ENCODE measurements at places on chromosomes 5 and 9.

DNA sequence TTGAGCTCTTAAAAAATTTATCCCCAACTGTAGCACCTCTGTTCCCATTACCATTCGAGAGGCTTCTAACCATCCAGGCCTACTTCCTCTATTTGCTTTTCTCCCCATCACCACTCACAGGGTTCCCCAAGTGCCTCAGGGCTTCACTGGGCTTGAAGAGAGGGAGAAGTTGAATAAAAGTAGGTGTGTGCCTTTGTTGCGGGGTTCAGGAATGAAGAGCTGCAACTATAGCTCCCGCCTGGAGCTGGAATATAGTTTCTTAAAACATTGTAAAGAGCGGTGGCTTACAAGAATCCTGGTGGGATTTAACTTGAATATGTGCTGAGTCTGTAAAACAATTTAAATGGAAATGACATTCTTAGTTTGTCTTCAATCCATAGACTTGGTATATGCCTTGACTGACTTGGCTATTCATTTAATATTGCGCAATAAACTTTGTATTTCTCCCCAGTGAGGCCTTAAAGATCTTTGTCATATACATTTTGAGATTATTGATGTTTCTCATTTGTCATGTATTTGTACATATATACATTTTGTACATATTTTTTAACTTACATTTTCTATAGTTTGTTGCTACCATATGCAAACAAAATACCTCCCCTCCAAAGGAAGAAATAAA lies 7.2 kb downstream of the ENTREP1 start:
- no peak for DNase-seq

DNA sequence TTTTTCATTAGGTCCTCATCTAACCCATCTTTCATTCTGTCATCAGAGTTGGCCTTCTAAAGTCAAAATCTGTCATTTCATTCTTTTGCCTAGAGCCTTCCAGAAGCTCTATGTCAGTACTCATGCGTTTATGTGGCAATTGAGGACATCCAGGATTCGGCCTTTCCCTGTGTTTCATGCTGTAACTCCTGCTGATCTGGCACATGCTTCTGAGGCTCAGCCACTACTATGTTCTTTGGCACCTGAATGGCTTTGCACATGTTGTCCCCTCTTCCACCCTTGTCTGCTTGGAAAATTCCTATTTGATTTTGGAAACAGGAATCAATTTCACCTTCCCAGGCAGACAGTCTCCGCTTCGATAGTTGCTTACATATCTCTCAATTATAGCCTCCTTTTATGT lies 84.9 kb downstream of the GDNF start:
- no peak for DNase-seq

GRCh38 chr5:1488882-1489680 lies 34.7 kb downstream of the LPCAT1 start:
- DNase-seq: no peak

- DNase-seq: no peak
Measured at GRCh38 chr5:39518516-39518915, 93.7 kb upstream of the DAB2 start.

- no peak for DNase-seq
Measured at GRCh38 chr5:127505905-127506304, 11.5 kb upstream of the PRRC1 start.

DNA sequence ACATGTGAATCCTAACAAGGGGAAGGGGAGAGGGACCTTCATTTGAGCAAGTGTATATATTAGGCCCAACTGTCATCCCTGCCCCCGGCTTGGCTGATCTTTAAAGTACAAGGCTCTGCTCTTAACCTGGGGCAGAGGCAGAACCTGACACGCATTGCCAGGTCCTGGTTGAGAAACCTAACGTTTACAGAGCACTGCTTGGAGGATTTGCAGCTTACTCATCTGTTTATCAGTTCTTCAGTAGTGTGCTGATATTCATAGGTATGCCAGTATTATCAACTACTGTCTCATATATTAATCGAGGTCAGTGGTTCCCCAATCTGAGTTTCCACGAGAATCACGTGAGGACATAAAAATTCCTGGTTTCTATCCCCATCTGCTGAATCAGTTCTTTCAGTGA lies 50.4 kb downstream of the ACO1 start:
- no peak for DNase-seq

DNA sequence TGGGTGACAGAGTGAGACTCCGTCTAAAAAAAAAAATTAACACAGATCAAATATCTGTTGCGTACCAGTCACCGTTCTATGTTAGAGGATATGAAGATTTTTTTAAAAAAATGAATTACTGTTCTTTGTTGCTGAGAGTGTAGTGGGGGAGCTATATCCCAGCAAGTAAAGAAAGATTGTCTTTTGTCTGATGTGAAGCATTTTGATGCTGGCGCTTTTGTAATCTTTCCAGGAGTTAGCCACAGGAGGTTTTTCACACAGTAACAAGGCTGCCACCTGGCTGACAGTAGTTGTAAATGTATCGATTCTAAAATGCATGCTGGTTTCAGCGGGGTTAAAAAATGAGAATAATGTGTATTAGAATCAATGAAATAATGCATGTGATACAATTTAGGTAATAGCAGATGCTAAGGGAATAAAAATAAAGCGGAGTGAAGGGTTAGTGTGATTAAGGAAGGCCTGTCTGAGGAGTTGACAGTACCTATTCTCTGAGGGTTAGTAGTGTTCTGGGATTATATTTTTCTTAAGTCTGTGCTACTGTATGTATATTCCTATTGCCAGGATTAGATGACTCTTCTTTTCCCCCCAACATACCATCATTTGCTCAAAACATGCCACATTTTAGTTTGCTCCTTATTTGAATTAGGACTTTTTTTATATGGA lies 3.4 kb downstream of the LMNB1 start:
- peak; percentile 28 for DNase-seq

- no peak for DNase-seq
Measured at GRCh38 chr9:99199938-99200539, 21.7 kb downstream of the ALG2 start.

GRCh38 chr5:163916861-163917260 lies 411.4 kb downstream of the MAT2B start:
- no peak for DNase-seq

DNA sequence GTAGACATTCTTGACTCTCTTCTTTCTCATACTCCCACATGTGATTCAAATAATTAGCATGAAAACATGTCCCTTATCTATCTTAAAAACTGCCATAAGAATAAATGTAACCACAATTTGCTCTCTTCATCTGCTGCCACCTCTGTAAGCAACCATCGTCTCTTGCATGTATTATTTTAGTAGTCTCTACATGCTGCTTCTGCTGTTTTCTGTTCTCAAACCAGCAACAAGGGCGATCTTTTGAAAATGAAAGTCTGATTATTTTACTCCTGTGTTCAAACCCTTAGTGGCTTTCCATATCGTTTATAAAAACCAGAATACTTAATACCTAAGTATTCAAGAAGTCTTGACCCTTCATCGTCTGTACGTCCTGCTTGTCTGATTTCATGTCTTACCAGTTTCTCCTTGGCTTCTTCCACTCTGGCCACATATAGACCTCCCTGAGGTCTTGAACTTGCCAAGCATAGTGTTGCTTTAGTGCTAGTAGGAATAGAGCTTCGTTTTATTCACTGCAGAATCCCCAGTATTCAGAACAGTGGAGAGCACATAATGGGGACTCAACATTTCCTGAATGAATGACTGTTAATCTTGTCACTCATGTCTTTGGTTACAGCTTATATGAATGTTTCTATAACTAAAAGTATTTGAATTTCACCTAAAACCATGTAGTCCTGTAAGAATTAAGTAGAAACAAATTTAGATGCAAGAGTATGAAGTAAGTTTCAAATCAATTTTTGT lies 10.6 kb downstream of the CDC42SE2 start:
- DNase-seq: no peak

DNA sequence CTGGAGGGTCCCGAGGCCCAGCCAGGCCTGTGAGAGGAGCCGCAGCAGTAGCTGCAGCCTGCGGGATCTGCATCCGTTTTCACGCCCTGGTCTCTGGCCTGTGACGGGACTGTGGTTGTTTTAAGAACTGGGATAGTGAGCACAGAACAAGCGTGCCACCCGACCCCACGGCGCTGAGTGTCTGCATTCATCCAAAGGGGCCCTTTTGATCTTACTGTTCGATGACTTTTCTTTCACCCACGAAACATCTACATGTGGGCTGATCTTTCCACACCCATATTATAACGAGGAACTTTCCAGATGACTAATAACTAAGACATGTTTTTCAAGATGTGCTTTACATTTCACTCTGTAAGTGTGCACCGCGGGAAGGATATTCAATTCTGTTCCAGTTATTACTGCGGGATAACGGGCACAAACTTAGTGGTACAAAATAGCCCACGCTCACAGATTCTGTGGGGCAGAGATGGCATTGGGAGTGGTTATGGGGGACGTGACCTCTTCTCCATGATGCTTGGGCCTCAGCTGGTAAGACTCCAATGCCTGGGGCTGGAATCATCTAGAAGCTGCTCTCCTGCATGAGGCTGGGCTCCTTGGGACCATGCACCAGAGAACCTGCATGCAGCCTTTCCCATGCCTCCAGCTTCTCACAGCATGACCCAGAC lies 165.0 kb downstream of the SYK start:
- DNase-seq: no peak

DNA sequence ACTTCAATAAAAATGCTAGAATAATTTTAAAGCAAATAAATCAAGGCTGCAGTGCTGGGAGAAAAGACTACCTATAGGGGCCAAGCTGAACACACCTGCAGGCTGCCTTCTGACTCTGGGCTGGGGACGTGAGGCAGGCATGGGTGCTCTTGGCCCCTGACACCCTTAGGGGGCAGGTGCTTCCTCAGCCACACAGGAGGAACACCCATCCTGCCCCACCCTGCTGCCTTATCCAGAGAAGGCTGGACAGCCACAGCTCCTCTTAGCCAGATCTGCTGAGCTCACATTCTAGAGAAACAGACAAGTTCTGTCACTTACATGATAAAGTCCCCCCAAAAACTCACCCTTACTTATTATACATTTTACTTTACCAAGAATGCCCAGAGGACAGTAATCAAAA lies 6.6 kb upstream of the LMX1B start:
- DNase-seq: no peak

- DNase-seq: no peak
Measured at GRCh38 chr5:4228708-4229107, 633.1 kb downstream of the IRX1 start.

GRCh38 chr9:106019702-106020101 lies 325.4 kb downstream of the TMEM38B start:
- no peak for DNase-seq

DNA sequence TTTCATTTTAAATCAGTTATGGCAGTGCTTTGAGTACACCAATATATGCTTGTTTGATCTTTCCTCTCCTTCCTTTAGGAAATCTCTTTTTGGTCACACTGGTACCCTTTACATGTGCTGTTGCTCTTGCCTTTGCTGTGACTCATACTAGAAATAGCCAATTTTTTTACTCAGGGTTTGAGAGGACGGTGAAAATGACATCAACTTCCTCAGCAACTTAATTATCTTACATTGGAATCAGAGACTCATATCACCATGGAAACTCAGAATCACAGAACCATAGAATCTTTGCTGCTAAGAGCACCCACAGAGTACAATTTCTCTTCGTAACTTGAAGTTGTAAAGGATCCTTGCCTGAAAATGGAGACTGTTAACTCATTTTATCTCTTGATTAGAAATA lies 13.8 kb upstream of the ZNF300 start:
- DNase-seq: no peak
